ENCODE measurements at places on chromosomes 7 and 10.

GRCh38 chr10:70162892-70163201 is 7.5 kb downstream of the SAR1A start:
- DNase-seq, result no peak

GRCh38 chr7:132930881-132931280 is 151.0 kb downstream of the CHCHD3 start:
- no peak for DNase-seq

DNA sequence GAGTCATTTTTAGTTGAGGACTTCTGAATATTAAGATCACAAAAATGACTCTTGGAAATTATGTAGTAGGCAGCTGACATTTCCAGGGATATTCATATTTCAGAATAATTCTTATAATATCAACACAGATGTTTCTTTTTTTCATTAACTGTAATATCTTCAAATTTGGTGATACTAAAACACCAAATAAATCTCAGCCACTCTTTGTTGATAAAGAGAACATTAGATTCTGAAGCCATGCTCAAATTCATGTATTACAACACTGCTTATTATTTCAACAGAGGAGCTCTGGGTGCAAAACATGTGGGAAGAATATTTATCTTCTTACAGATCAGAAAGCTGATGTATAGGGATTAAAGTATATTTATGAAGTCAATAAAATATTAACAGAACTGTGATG is 355.4 kb downstream of the CRPPA start:
- DNase-seq, result no peak

- no peak for DNase-seq
Measured at GRCh38 chr10:24556126-24556749, 167.4 kb downstream of the ARHGAP21 start.

- no peak for DNase-seq
Measured at GRCh38 chr10:60446851-60447250, 57.2 kb upstream of the ANK3 start.

- no peak for DNase-seq
Measured at GRCh38 chr10:103764296-103765088, 90.9 kb downstream of the SH3PXD2A start.

GRCh38 chr10:35346248-35346647 is 9.9 kb downstream of the CCNY start:
- no peak for DNase-seq

GRCh38 chr10:44788147-44789129 is 122.7 kb upstream of the TMEM72 start:
- DNase-seq, result no peak

DNA sequence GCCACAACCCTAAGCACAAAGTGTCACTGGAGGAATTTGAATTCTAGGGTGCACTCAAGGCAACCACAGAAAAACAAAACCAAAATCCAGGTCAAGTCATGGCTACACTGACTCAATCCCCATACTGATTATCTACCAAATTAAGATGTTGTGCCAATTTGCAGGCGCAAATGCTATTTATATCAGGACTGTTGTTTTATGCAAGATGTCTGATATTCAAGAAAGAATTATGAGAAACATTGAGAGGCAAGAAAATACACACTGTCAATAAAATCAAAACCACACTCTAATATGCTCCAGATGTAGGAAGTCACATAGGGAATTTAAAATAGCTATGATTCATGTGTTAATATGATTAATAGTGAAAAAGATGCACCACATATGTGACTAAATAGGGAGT is 141.3 kb upstream of the MINDY3 start:
- no peak for DNase-seq

DNA sequence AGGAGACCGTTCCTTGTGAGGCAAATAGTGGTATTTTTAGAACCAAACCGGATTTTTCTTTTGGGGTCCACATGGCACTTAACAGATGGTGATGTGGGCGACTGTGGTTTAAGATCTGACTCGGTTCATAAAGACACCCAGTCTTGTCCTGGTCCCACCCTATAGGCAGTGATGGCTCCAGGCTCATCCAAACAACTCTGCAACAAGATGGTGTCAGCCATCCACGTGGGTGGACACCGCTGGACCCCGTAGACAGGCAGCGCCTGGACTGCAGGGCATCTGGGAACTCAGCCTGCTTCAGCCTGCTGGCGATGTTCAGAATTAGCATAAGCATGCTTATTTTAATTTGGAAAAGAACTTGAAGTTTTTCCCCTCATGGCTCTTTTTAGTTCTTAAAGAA is 258.4 kb upstream of the FZD1 start:
- DNase-seq, result no peak

DNA sequence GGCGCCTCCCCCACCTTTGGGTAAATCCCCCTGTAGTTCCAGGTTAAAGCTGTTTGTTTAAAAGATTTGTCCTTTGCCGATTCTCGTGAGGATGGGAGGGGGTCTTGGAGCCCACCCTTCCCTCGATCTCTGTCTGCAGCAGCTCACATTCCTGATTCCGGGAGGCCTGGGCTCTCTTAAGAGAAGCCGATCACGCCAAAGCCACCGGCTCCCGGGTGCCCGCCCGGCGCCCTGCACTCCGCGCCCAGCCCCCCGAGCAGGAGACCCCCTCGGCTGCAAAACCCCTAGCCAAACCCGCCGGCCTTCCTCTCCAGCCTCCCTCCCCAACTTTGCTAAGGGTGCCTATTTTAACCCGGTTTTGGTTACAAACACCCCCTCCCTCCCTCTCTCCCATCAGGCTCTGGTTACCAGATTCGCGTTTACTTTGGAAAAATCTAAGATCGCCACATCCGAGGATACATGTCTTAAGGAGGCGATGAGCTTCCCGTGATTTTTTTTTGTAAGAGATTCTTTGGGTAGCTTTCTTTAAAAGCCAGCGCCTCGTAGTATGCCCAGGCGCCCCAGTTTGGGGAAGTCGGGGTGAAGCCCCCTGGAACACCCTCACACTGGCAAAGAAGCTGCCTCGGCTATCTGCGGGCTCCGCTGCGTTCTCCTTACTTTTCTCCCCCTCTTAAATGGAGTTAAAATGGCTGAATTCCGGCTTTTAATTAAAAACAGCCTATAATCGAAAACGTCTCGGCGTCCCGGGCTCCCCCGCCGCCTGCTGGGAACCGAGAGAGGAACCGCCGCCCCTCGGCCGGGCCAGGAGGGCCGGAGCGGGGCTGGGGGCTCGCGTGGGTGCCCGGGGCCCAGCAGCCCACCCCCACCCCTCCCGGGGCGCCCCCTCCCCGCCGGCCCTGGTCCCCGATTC is 983 bp downstream of the TNRC18 start:
- no peak for DNase-seq

GRCh38 chr10:20195076-20195475 is 378.8 kb downstream of the PLXDC2 start:
- no peak for DNase-seq

GRCh38 chr10:1203704-1204103 is 147.5 kb downstream of the WDR37 start:
- no peak for DNase-seq

DNA sequence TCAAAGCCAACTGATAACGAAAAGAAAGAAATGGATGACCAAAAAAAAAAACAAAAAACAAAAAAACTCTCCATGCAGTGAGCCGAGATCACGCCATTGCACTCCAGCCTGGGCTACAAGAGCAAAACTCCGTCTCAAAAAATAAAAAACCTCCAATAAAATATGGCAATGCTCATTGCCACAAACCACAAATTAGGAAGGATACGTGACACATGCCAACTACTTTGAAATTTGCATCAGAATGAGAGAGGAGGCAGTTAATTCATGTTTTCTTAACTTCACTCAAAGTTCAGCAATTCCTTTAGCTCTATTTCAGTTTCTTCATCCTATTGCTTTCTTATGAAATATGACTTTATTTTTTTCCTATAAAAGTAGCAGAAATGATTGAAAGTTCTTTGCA is 398.1 kb upstream of the C7orf33 start:
- no peak for DNase-seq

DNA sequence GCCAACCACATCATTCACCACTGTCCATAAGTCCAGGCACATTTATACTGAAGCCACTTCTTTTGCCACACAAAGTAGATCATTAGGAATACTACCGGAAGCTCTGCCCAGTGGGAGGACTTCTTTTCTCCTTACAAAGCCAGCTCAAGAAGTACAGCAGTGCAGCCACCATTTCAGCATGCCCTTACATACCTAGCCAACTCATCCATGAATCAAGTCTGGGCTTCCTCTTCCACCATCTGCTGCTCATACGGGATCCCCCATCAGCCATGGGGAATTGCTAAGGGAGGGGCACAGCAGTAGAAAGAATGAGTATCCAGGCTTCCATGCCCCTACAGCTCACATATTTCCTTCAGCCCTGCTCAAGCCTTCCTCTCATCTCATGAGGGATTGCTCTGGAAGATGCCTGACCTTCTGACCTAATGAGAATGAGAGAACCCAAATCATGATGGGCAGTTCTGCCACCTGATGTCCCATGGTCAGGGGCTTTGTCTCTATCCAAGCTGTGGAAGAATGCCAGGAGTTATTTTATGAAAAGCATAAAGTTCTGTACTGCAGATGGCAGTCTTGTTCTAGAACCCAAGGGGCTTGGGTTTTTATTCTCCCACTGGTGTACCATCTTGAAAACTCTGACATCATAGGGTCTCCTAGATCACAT is 39.5 kb downstream of the ACSM6 start:
- no peak for DNase-seq

DNA sequence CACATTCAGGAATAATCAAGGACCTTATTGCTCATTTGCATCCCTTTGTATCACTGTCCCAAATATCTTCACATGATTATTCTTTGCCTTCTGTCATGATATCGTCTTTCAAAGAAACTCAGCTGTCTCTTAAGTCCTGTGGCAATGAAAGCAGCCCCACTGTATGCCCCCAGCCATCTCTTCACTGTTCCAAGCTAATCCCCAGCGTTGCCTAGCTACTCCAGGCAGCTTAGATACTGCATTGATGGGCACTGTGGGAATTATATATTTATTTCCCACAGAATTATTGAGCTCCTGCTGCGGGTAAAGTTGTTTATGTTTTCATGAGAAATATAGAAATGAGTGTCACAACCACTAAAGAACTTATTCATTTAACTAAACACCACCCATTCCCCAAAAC is 38.8 kb downstream of the SND1 start:
- no peak for DNase-seq

- DNase-seq, result no peak
Measured at GRCh38 chr7:34488766-34489165, 169.3 kb upstream of the NPSR1 start.

All from NCI-H2107 (cell line).